ENCODE measurements at places on chromosomes 1 and 21. TPM values are rescaled to one million over a fixed set of nuclear protein-coding genes. Genes with fewer than 3 reads are reported as not detected.
A peak's percentile ranks its signal among the peaks of the same experiment; 100 is the strongest.

The FAM110D gene
- total RNA-seq = 6.0 TPM

The SYT6 gene
- not detected for total RNA-seq

- DNase-seq = no peak
Observed at GRCh38 chr1:231534703-231535159, 6.3 kb downstream of the TSNAX start.

DNA sequence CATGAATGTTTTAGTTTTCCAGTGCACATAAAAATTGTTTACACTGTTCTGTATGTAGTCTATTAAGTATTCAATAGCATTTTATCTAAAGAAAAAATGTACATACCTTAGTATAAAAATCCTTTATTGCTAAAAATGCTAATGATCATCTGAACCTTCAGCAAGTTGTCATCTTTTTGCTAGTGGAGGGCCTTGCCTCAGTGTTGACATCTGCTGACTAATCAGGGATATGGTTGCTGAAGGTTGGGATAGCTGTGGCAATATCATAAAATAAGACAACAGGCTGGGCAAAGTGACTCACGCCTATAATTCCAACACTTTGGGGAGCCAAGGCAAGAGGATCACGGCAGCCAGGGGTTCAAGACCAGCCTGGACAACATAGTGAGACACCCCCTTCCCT, 9.0 kb downstream of the DYNLT5 start:
- DNase-seq = peak; percentile 41

- no peak for DNase-seq
Observed at GRCh38 chr1:219676012-219676765, 63.3 kb upstream of the ZC3H11B start.

GRCh38 chr1:15160626-15161025, 7.1 kb downstream of the TMEM51 start:
- no peak for DNase-seq

The STUM gene
- total RNA-seq = 0.20 TPM

DNA sequence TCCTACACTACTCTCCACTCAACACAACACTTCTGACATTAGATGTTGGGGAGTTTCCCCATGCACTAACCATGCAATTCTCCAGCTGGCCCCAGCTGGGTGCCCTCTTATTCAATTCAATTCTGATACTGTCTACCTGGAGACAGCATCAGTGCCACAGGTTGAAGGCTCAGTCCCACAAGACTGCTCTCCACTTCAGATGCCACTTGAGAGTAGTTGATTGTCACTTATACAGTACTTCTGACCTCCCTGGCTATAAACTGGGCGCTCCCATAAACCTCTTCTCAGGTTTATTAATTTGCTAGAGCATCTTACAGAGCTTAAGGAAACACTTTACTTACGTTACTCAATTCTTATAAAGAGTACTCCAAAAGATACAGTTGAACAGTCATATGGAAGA, 442.3 kb downstream of the LRRIQ3 start:
- DNase-seq = no peak

The FLG2 gene
- total RNA-seq = not detected

All from lung microvascular endothelial cell (primary cell).